Cardiac muscle cell (in vitro differentiated cells and primary cell): ENCODE measurements at places on chromosomes 6 and 20. TPM values are rescaled to one million over a fixed set of nuclear protein-coding genes. Genes with fewer than 3 reads are reported as not detected.

- DNase-seq, result no peak
These were observed 13.5 kb downstream of the ARG1 start for GRCh38 chr6:131586543-131586942.

The TSPYL1 gene
- 40.8 and 52.3 TPM in 2 replicates for polyA plus RNA-seq

DNA sequence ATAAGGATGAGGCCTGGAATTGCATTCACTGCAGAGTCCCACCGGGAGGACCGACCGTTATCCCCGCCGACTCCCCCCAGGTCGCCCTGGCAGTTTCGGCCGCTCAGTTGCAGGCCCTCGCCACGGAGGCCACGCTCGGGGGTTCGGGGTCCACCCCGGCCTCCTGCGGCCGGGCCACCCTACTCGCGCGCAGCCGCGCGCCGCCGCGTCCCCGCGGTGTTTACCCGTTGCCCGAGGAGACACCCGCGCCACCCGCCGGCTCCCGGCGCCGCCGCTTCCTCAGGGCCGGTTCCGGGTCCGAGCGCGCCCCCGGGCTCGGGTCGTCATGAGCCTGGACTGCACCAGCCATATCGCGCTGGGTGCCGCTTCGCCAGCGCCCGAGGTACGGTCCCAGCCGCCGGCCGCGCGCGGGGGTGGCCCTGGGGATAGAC, at the start of gene CCDC170:
Gene CCDC170, plus strand, starts transcription at position 214 of the 431 bp plus-strand sequence. Its CDS starts 112 bp downstream, at position 326.
- DNase-seq, result peak; percentile 38

The PTPRT gene
- 1.4 TPM in 1 of 2 replicates, not detected in the other for polyA plus RNA-seq

The LY6G6C gene
- polyA plus RNA-seq, result 0.24 TPM in 1 of 2 replicates, not detected in the other

DNA sequence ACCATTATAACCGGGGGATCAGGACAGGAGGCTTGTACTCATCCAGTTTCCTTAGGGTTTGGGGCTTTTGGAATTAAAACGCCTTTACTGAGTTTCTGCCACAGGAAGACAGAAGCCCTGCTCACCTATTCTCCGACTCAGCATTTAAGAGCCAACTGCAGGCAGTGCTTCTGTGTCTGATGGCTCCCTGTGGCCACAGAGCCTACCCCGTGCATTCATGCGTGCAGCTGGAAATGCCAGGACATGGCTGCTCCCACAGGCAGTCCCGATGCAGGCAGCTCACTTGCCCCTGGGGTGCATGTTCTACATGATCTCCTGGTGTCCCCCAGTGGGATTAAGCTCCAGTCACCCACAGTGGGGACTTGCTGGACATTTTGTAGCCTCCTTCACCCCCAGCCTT, 22.2 kb downstream of the ZNF831 start:
- no peak for DNase-seq

GRCh38 chr20:2402271-2402980, 21.7 kb downstream of the TGM6 start:
- peak; percentile 65 for DNase-seq

- DNase-seq, result no peak
These were observed 117.3 kb downstream of the BCKDHB start for GRCh38 chr6:80223743-80224212.

DNA sequence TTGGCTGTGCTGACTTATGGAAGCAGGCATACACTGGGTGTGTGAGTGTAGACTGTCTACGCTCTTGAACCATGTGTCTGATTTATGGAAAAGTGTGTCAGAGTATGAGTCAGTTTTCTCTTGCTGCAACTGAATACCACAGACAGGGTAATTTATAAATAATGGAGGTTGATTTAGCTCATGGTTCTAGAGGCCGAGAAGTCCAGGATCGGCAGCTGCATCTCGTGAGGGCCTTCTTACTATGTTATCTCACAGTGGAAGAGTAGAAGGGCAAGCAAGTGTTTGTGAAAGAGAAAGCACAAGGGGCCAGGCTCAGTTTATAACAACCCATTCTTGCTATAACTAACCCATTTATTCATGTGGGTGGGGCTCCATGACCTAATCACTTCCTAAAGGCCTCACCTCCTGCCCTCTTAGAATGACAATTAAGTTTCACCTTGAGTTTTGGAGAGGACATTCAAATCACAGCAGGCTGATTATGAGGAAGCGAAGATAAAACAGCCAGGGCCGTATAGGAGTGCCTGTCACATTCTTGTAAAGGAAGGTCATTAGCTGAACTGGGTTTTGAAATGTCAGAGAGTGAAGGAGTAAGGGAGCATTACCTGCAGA, 6.7 kb downstream of the GPR31 start:
- DNase-seq, result no peak
